ENCODE measurements at places on chromosomes 2 and 18. TPM values are rescaled to one million over a fixed set of nuclear protein-coding genes. Genes with fewer than 3 reads are reported as not detected.

TGFA gene
- total RNA-seq, result 13.0 TPM

TNFAIP6 gene
- 6.0 TPM for total RNA-seq

DNA sequence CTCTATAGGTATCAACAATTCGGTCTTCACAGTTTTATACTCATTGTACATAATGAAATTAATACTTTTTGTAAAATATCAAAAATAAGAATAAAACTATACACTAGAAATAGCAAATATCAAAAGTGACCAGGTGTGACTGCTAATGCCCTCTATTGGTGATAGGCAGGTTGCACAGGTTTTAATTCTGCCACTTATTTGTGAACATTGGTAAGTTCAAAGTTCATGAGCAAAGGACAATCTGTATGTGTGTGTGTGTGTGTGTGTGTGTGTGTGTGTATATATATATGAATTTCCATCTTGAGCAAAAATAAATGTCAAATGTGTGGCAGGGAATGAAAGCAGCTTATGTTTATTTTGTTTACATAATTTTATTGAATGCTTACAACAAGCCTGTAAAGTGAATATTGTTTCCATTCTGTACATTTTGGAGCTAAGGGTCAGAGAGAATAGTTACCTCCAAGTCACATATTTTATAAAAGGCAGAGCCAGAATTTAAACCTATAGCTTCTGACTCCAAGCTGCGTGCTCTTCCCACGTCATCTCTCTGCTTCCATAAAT is 537.4 kb downstream of the CPS1 start:
- no peak for DNase-seq

DNA sequence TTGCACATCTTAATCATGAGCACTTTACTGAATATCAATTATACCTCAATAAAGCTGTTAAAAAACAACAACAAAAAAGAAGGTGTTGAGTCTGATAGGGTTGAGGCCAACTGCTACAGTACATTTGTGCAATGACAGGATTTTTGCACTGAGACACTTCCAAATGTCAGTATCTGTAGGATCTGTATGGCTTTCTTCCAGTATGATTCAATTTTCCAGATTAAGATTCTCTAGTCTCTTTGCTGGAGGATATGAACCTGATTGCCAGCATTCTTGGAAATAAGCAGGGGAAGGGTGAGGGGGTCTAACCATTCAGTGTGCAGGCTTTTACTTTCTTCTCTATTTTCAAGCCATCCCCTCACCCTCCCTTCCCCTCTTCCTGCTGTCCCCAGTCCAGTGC is 85.1 kb downstream of the SEMA4F start:
- DNase-seq, result no peak

MAP3K19 gene
- total RNA-seq, result 11.0 TPM

DNA sequence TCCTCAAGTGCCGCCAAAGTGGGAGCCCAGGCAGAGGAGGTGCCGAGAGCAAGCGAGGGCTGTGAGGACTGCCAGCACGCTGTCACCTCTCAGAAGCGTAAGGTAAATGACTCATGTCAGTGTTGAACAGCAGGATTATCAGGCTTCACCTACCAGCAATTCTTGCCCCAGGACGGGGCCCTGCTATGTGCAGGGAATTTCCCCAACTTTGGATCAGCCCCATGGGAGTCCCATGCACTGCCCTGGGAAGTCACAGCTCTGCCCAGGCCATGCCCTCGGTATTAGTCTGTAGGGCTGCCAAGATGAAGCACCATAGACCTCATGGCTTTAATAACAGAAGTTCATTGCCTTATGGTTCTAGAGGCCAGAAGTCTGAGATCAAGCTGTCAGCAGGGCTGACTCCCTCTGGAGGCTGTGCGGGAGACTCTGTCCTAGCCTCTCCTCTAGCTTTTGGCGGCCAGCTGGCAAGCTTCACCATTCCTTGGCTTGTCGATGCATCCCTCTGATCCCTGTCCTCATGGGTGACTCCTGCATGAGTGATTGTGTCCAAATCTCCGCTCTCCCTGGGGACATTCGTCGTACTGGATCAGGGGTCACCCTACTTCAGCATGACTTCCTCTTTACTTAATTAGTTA is 55.9 kb downstream of the TRPM8 start:
- no peak for DNase-seq

GRCh38 chr2:128037649-128038048 is 9.8 kb upstream of the SAP130 start:
- DNase-seq, result no peak

DNA sequence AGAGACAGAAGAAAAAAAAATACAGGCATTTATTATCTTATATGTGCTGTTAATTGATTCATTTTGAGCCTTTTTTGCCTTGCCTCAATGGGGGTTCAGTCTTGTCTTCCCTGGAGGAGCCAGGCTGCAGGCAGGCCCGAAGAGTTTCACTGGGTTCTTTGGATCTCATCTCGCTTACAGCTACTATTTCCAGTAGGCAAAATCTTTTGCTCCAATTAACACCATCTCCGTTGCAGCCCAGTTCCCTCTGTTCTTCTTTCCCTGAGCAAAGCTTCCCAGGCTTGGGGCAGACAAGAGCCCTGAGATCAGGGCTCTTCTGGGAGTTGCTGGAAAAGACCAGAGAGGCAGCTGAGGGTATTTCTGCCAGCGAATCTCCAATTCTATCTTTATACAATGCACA is 168.8 kb upstream of the CELF4 start:
- no peak for DNase-seq

- DNase-seq, result no peak
These were observed 281.1 kb downstream of the MBD2 start for GRCh38 chr18:53943326-53943860.

- no peak for DNase-seq
These were observed 213.4 kb downstream of the CDCA7 start for GRCh38 chr2:173568054-173568453.

OSBPL6 gene
- 23.5 TPM for total RNA-seq

IL1R1 gene
- 163 TPM for total RNA-seq

CXCR1 gene
- 1.9 TPM for total RNA-seq

GRCh38 chr2:217857624-217858506 is 144.9 kb downstream of the TNS1 start:
- no peak for DNase-seq

ZC3H6 gene
- 15.5 TPM for total RNA-seq
